ENCODE measurements at places on chromosomes 7 and 10.

DNA sequence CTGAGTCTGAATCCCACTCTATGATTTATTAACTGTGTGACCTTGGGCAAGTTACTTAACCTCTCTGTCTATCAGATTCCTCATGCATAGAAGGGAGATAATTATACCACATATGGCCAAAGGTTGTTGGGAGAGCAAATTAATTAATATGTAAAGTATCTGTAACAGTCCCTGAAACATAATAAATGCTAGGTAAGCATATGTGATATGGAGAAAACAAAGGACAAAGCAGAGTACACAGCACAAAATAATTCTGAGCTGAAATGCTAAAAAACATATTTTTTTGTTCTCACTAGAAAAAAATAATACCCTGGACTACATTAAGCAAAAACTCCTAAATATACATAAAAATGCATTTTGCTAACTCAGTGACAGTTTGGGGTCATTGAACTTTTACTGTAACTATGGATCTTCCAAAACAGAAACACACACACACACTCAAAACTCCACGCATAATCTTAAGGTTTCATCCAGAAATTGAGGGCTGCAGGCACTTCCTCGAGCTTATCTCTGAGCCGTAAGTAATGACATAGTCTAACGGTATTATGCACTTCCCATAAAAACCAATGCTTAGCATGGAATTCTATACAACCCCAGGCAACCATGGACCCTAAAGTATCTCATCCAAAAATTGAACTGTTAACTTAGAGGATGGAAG is 201.7 kb upstream of the PTN start:
- DNase-seq = no peak

DNA sequence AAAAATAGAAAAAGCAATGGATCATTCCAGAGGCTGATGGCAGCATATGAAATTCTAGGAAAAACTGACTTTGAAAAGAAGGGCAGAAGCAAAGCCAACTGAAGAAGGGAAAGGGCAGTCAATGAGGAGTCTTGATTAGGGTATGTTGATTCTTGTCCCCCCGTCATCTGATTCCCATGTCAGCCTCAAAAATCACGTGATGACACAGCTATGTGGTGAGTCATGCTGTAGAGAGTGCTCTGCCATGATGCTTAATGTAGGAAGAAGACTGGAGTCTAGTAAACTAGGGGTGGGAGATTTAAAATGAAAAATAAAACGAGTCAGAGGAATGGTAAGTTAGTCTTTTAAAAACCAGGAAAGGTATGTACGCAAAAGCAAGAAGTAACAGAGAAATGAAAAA is 3.9 kb upstream of the POU6F2 start:
- DNase-seq = no peak

- no peak for DNase-seq
These were observed 78.6 kb upstream of the GLI3 start for GRCh38 chr7:42315631-42316030.

- no peak for DNase-seq
These were observed 246.7 kb downstream of the KLF6 start for GRCh38 chr10:3538291-3538655.

DNA sequence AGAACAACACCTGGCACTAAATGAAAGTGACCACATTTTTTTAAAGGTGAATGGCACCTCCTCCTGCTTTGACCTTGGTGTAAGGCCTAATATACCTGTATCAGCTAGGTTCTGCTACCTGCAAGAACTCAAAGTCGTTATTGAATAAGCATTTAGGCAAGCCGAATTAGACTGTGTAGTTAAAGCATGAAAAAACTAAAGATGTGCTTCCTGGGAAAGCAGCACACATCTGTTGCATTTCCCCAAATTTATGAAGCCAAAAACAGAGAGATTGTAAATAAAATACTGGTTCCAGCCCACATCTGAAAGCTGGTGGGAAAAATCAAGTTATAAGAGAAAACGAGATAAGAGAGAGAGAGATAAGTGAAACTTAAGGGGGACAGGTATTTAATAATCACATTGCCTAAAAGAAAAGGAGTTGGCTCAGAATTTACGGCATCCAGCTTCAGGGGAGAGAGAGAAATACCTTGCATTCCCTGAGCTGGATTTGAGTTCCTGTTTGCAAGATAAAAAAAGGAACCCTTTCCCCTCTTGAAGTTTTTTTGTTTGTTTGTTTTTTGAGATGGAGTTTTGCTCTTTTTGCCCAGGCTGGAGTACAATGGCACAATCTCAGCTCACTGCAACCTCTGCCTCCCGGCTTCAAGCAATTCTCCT is 1.8 kb upstream of the XPNPEP1 start:
- DNase-seq = no peak

DNA sequence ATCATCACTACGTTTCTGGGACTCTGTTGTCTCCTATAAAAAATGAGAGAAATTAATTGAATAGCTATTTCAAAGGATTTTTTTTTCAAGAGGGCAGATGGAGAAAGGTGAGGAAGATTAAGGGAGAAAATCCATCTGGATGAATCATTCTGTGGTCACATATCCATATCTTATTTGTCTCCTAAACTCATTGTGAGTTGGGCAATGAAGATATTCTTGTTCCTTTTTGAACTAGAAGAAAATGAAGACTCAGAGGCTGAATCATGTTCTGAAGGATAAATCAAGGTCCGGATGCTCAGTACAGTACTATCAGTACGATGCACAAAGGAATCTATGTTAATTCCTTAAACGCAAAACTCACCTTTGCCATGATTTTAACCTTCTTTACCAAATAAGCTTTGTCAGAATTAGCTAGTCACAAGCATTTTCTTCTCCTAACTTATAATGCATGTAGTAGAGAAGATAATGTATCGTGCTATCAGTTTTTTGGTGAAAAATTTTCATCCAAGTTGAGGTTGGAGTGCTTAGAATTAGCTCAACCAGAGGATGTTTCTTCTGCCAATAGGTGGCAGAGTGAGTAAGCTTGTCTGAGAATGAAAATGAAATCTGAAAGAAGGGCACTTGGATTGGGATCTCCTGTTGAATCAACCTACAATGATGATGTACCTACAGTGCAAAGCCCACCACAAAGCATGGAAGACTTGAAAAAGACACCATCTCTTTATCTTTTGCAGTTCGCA is 446.9 kb downstream of the KIF20B start:
- DNase-seq = no peak

DNA sequence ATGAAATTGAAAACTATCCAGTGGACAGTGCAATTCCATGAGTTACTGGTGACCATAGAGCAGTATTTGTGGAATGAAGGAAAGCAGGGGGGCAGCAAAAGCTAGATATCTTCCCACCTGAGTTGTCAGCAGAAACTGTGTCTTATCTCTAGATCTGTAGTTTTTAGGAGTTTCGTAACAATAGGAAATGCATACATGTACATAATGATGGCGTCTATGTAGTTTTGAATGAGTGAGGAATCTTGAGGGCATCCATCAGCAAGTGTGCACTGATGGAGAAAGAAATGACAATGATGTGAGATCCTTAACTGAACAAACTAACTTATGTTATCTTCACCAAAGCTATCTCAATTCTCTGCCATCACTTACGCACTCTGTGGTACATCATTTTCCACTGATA is 114.5 kb downstream of the LRRC4 start:
- DNase-seq = no peak

DNA sequence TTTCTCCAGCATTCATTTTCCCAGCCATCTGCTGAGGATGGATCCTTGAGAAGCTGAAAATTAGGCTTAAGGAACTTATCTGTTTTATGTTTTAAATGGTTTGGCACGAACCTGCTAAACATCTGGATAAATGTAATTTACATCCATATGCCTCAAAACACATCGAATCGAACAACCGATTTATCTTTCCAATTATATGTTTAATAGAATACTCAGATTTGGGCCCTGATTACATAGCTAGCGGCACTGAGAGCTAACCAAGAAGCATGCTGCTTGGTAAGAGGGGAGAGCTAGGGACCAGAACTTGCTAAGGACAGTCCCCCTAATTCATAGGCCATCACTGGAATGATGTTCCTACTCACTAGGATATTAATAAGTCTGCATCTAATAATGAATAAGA is 144.4 kb downstream of the BUB3 start:
- DNase-seq = no peak

GRCh38 chr10:46255801-46256747 is 30.7 kb upstream of the ANTXRL start:
- DNase-seq = no peak

GRCh38 chr7:50121286-50121685 is 28.2 kb upstream of the ZPBP start:
- DNase-seq = no peak

- DNase-seq = no peak
These were observed 50.9 kb downstream of the SGCE start for GRCh38 chr7:94605031-94605430.

DNA sequence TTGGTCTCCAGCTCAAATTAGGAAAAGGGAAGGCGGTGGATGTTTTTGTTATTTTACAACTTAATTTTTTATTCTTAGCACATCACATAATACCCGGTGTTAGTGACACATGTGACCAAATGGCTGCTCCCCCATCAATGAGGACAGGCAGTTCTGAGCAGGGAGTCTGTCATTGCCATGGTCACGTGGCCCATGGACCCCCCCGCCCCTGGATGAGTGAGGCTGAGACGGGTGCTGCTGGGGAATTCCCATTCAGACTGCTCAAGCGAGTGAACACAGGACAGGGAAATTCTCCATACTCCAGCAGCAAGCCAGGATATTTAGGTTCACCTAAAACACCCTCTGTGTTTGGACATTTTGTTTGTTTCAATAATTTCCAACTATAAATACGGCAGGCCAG is 34.7 kb upstream of the SLC35B4 start:
- no peak for DNase-seq

DNA sequence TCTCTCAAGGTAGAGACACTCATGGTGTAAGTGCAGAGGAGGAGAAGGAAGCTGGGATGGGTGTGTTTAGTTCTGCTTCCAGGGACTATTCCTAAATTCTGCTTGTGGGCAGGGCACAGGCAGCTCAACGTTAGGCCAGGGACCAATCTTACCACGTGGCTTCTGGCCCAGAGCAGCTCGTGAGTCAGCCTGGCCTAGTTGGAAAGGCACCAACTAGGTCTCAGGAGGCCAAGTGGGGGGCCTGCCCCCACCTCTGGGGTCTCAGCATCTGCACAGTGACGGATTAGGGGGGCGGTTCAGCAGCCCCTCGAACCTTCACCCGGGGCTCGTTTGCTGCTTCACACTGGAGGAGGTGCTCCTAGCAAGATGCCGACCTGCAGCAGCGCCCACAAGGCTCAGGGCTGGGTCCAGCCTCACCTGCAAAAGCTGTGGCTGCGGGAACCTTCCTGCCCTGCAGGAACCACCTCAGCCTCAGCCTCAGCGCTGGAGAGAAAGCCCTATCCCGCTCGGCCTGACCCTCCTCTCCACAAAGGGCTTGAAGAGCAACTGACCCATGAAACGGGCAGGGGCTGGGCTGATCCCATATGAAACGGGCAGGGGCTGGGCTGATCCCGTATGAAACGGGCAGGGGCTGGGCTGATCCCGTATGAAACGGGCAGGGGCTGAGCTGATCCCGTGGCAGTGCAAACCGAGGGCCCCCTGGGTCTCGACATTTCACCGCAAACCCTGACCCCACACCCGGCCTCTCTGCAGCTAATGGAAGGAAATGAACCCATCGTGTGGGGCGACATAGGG is 447.4 kb downstream of the DNAJB6 start:
- DNase-seq = no peak
